ENCODE measurements at places on chromosomes 3 and 15.

DNA sequence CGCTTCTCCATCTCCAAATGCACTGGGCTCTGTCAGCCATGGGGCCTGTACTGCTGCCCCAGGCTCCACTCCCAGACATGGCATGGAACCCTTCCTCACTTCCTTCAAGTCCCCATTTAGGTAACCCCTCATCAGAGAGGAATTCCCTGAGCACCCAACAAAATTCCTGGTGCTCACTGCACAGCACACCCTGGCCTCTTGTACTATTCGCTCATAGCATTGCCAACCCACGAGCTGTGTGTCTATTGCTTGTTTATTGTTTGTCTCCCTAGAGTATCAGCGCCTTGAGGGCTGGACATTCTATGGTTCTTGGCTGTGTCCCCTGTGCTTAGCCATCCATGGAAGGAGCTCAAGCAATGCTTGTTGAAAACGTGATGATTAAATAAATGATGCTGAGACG lies 46.1 kb upstream of the SLCO2A1 start:
- no peaks in the 10 kb centered on the region for H3K27me3 ChIP-seq
- no peak overlapping the region for H3K27ac ChIP-seq
- no peak overlapping the region for H3K4me3 ChIP-seq

DNA sequence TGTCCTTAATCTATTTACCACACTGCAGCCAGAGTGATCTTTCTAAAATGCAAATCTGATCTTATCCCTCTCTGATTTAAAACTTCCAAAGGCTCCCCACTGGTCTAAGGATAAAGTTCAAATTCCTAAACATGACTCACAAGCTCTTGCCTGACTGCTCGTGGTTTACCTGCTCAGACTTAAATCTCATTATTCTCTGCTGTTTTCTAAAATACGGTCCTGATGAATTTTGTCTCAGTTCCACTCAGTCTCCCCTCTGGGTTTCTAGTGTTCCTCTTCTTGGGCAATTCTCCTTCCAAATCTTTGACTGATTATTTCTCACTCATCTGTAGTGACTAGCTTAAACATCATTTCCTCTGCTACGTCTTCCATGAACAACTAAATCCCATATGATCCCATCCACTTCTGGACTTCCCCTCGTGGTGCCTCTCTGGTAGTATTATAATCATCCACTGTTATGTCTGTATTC lies 108.3 kb downstream of the P3H2 start:
- DNase-seq = no peak
- H3K27me3 ChIP-seq = no peaks in the 10 kb centered on the region
- no peaks in the 10 kb centered on the region for H3K36me3 ChIP-seq
- H3K4me1 ChIP-seq = peaks cover 7% of the 10 kb centered on the region
- no peak overlapping the region for H3K4me3 ChIP-seq

DNA sequence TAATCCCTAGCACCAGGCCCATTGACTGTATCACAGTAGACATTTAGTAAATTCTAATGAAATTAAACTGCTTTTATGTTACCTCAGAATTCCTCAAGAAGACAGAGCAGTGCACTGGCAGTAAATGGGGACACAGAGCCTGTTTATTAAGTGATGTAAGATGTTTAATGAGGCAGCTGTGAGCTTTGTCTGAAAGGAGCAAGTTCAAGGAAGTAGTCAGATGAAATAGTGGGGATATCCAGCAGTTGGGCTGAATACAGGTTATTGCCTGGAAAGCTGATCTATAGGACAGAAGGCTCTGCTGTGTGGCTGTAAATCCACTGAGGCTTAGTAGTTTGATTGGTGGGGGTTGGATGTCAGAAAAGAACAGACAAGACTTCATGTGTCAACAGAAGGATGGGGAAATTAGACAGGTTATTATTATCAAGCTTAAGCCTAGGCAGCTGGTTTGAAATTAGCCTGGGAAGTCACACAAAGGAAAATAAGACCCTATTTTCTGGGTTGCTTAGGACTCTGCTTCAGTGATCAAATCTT lies 62.2 kb downstream of the PFN2 start:
- no peak for DNase-seq
- H3K36me3 ChIP-seq = no peaks in the 10 kb centered on the region
- no peaks in the 10 kb centered on the region for H3K27me3 ChIP-seq
- H3K27ac ChIP-seq = no peak overlapping the region

DNA sequence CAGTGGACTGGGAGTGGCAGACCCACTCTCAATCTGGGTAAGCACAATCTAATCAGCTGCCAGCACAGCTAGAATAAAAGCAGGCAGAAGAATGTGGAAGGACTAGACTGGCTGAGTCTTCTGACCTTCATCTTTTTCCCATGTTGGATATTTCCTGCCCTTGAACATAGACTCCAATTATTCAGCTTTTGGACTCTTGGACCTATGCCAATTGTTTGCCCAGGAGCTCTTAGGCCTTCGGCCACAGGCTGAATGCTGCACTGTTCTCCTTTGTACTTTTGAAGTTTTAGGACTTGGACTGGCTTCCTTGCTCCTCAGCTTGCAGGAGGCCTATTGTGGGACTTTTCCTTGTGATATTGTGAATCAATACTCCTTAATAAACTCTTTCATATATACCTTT lies 477.7 kb upstream of the ZNF385D start:
- no peak overlapping the region for H3K27ac ChIP-seq
- no peak overlapping the region for H3K4me3 ChIP-seq
- H3K36me3 ChIP-seq = no peaks in the 10 kb centered on the region
- no peaks in the 10 kb centered on the region for H3K27me3 ChIP-seq
- H3K4me1 ChIP-seq = no peaks in the 10 kb centered on the region

DNA sequence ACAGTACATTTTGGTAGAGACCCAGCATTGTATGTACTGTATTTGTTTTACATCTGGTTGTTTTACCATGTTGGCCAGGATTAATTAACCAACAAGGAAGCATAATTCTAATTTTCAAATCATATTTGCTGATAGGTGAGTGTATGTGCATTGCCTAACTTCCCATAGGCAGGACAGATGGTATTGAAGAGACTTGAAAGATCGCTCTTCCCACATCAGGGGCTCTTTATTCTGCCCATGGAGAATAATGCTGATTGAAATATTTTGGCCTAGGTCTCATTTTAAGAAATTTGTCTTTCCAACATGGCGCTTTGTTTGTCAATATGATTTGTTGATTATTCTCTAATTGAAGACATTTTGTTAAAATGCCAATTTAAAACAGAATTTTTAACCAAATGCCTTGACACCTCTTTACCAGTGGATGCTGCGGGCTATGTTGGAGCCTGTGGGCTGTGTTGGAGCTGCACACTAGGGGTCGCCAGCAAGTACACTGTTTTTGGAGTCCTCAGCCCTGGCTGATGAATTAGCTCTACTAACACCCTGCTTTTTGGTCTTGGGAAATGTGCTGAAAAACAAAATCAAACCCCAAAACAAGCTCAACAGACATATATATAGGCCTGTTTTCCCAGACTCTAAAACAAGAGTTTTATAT lies 5.3 kb downstream of the P2RY12 start:
- H3K27me3 ChIP-seq = no peaks in the 10 kb centered on the region
- no peak overlapping the region for H3K27ac ChIP-seq
- no peak overlapping the region for H3K4me3 ChIP-seq
- peaks cover 2% of the 10 kb centered on the region for H3K36me3 ChIP-seq

- DNase-seq = no peak
- no peaks in the 10 kb centered on the region for H3K36me3 ChIP-seq
- no peaks in the 10 kb centered on the region for H3K27me3 ChIP-seq
- no peaks in the 10 kb centered on the region for H3K4me1 ChIP-seq
Measured at GRCh38 chr3:134441321-134441720, 44.5 kb downstream of the ANAPC13 start.

GRCh38 chr3:39011191-39011736 lies 40.5 kb downstream of the SCN11A start:
- no peaks in the 10 kb centered on the region for H3K4me1 ChIP-seq
- no peak overlapping the region for H3K27ac ChIP-seq
- H3K36me3 ChIP-seq = no peaks in the 10 kb centered on the region
- DNase-seq = no peak
- H3K4me3 ChIP-seq = no peak overlapping the region
- no peaks in the 10 kb centered on the region for H3K27me3 ChIP-seq

DNA sequence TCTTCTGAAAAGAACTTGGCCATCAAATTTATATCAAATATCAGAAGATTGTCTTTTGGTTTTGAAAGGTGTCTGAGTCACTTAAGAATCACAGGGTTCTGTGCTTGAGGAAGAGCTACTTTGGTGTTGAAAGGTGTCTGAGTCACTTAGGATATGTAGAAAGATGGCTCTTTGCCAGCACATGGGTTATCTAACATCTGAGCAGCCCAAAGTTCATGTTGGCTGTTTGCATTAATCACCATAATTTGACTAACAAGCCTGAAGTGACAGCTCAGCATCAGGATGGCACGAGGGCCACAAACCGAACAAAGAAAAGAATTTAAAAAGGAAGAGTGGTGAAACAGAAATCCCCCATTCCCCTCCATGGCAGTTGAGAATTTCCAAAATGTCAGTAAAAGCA lies 190.5 kb upstream of the CMC1 start:
- peaks cover 2% of the 10 kb centered on the region for H3K4me1 ChIP-seq
- H3K4me3 ChIP-seq = no peak overlapping the region
- no peak overlapping the region for H3K27ac ChIP-seq
- DNase-seq = no peak
- H3K27me3 ChIP-seq = no peaks in the 10 kb centered on the region

DNA sequence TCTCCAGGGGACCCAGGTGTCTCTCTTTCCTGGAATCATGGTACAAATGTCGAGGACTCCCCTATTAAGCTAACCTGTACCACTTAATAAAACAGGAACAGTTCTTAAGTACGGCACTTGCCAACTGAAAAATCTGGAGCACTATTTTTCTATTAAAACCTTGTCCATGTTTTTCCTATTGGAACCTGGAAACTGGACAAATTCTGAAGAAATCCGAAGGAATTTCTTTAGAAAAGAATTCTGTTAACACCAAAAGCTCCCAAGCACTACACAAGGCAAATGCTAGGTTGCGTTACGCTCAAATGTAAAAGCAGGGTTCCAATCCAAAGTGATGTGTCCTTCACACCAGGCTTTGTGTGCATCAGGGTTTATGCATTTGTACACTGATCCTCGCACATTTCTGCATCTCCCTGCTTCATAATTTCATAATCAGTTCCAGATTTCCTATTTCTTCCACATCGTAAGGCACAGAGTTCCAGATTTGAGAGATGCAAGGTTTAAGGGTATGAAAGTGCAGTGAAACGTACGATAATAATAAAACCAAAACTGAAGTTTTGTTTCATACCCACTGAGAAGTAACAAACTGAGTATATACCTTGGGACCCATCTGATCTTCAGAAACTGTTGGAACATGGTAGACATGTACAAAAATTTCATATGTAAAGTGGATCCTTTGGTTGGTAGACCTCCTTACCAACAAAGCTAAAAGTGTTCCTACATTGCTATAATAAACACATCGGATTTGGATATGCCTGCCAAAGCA lies 132.1 kb upstream of the WNT5A start:
- no peaks in the 10 kb centered on the region for H3K4me1 ChIP-seq
- no peaks in the 10 kb centered on the region for H3K27me3 ChIP-seq
- H3K27ac ChIP-seq = no peak overlapping the region
- no peak overlapping the region for H3K4me3 ChIP-seq
- H3K36me3 ChIP-seq = no peaks in the 10 kb centered on the region
- DNase-seq = no peak

DNA sequence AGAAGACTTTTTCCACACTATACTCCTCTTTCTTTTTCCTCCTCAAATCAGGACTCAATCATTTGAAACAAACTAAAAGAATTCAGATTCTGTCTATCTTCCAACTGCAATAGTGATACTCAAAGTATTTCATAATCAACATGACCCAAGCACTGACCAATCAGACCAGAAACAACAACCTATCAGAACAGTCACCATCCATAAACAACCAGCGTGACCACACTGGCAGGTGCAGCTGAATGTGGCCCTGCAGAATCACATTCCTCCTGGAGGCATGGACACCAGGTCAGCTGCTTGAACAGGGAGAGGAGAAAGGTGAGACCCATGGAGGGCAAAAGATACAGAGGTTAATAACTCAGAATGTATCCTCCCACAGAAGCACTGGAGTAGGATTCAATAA lies 13.3 kb downstream of the HRG start:
- no peaks in the 10 kb centered on the region for H3K4me1 ChIP-seq
- no peak overlapping the region for H3K4me3 ChIP-seq
- H3K27me3 ChIP-seq = no peaks in the 10 kb centered on the region
- no peaks in the 10 kb centered on the region for H3K36me3 ChIP-seq

DNA sequence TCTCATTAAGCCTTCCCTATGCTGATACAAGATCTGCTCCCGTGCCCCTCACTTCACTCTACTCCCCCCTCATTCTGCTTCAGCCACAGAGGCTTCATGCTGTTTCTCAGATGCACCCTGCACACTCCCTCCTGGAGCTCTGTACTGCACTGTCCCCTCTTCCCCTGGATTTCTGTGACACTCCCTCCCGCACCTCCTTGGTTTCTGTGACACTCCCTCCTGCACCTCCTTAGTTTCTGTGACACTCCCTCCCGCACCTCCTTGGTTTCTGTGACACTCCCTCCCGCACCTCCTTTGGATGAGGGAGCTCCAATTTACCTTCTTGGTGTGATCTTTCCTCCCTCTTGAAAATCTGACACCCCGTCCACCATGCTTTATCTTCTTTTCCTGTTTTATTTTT lies 28.2 kb downstream of the BDH1 start:
- no peak for DNase-seq
- no peak overlapping the region for H3K27ac ChIP-seq
- H3K27me3 ChIP-seq = no peaks in the 10 kb centered on the region
- H3K36me3 ChIP-seq = no peaks in the 10 kb centered on the region
- no peak overlapping the region for H3K4me3 ChIP-seq

DNA sequence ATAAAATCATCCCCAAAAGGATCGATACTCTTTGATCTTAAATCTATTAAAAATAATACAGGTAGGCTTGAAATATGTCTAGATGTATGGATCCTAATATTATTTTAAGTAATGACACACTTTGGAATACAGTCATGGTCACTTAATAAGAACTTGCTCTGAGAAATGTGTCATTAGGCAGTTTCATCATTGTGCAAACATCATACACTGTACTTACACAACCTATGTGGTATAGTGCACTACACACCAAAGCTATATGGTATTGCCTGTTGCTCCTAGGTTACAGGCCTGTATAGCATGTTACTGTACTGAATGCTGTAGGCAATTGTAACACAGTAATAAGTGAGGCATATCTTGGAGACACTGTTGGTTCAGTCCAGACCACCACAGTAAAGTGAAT lies 307.1 kb downstream of the RAP2B start:
- no peak overlapping the region for H3K27ac ChIP-seq
- H3K27me3 ChIP-seq = no peaks in the 10 kb centered on the region
- H3K36me3 ChIP-seq = no peaks in the 10 kb centered on the region
- H3K4me1 ChIP-seq = no peaks in the 10 kb centered on the region
- no peak overlapping the region for H3K4me3 ChIP-seq
- no peak for DNase-seq

DNA sequence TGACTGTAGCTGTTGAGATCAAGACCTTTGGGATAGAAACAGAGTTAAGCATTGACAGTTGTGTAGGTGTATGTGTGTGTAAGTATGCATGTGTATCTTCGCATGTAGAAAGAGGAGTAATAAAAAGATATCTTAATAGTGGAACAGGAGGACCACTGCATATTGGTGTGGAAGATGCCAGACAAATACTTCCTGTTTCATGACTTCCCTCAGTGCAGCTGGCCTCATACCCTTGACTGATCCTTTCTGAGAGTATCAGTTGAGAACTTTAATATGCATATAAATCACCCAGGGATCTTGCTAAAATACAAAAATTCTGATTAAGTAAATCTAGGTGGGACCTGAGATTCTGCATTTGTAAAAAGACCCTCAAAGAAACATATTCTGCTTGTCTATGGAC lies 8.5 kb upstream of the ZBED2 start:
- H3K4me1 ChIP-seq = no peaks in the 10 kb centered on the region
- no peak overlapping the region for H3K27ac ChIP-seq
- DNase-seq = no peak
- H3K36me3 ChIP-seq = no peaks in the 10 kb centered on the region
- H3K27me3 ChIP-seq = no peaks in the 10 kb centered on the region

All from H1 (cell line).